GM13976 (cell line): ENCODE measurements at places on chromosomes 7 and 10.
A peak's percentile ranks its signal among the peaks of the same experiment; 100 is the strongest.

- DNase-seq, result no peak
Observed at GRCh38 chr7:87506246-87507180, 31.0 kb upstream of the ABCB4 start.

GRCh38 chr7:91228927-91229558 is 35.2 kb upstream of the FZD1 start:
- no peak for DNase-seq

- no peak for DNase-seq
Observed at GRCh38 chr10:4450981-4451908, 374.8 kb upstream of the AKR1E2 start.

- no peak for DNase-seq
Observed at GRCh38 chr10:73586583-73586984, 4.6 kb downstream of the USP54 start.

GRCh38 chr10:56728349-56728748 is 367.3 kb upstream of the ZWINT start:
- no peak for DNase-seq

DNA sequence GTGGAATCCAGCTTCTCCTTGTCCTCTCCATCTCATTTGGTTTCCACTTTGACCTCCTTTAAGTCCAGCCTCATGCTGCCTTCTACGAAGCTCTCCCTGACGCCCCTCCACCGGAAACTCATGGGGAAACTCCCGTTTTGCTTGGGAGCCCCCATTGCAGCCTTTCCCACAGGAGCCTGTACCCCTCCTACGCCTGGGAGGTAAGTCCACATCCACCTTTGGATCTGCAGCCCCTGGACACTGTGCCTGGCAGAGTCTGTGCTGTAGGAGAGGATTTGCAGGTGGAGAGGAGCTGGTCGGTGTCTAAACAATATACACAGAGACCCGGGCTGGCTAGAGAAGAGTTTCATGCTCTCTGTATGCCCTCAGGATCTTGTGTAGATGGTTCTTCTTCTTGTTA is 296.1 kb downstream of the GLRX3 start:
- no peak for DNase-seq

GRCh38 chr7:130845581-130846085 is 111.6 kb upstream of the KLF14 start:
- DNase-seq, result no peak

DNA sequence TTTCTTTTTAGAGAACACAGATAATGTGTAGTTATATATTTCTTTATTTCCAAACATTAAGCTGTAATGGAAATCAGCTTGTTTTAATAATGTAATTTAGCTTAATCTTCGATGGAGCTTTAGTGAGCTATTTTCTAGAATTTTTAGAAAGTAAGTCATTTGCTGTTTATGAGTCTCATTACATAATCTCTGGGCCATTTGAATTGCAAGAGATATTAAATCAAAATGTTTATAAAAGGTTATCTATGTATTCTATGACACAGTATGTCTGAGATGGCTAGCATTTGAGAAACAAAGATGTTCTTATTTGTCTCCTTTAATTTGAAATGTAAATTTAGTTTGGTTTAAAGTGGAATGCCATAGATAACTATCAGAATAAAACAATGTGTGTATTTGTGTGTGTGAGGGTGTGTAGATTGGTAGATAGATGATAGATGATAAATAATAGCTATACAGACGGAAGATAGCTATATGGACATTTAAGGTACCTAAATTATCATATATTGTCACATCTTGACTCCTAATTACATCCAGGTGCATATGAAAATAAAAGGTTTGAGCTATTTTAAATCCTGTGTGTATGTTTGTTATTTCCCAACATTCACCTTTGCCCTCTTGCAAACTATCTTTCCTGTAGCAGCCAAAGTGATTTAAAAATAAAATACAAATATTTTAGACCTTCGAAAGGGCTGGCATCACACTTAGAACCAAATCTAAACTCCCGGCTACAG is 478.0 kb upstream of the KLF6 start:
- no peak for DNase-seq

DNA sequence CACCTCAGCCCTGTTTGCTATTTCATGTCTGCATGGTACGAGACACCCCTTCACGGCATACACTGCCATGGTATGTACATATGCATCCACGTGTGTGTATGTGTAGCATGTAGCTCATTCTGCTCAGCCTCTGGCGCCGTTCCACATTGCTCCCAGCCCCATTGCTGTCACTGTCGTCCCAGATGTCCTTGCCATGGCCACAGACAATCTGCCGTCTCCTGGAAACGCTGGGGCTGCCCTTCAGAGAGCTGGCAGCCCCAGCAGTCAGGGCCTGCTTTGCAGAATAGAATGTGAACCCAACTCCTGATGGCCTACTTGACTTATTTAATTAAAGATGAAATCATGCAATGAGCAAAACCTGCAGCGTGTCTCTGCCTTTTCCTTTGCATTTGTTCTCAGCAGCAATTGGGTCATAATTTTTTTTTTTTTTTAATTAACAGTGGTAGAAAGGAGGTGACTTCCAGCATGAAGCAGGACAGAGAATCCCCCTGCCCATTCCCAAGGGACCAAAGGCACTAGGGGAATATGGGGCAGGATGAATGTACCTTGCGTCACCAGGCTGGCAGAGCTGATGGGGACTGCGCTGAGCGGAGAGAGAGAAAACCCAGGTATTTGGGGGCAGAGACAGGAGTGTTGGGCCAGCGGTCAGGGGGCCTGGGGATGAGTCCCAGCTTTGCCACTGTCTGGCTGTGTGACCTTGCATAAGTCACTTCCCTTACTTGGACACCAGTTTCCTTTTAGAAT is 49.2 kb downstream of the CHST3 start:
- DNase-seq, result no peak

GRCh38 chr10:43268491-43268890 is 1.6 kb upstream of the RASGEF1A start:
- DNase-seq, result no peak

- DNase-seq, result peak; percentile 42
Observed at GRCh38 chr7:31744294-31744874, 57.4 kb downstream of the PPP1R17 start.

DNA sequence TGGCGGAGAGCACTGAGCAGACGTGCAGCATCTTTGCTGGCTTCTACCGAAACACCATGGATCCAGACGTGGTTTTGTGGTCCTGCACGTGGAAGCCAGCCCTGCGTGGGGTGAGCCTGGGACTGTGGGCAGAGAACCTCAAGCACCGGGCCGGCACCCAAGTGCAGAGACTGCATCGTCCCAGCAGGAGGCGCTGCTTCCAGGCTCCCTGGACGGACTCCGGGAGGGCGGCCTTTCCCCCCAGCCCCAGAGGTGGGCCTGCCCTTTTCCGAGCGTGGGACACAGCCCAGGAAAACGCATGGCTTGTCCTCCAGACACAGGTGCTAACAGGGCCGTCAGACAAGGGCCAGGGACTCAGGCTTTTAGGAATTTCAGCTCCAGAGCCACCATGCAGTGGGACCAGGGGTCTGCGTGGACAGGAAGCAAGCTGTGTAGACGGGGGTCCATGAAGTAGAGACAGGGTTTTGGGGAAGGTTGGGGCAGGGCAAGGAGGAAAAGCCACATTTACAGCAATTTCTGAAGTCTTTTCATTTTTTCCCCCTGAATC is 303.9 kb downstream of the WDR37 start:
- no peak for DNase-seq

DNA sequence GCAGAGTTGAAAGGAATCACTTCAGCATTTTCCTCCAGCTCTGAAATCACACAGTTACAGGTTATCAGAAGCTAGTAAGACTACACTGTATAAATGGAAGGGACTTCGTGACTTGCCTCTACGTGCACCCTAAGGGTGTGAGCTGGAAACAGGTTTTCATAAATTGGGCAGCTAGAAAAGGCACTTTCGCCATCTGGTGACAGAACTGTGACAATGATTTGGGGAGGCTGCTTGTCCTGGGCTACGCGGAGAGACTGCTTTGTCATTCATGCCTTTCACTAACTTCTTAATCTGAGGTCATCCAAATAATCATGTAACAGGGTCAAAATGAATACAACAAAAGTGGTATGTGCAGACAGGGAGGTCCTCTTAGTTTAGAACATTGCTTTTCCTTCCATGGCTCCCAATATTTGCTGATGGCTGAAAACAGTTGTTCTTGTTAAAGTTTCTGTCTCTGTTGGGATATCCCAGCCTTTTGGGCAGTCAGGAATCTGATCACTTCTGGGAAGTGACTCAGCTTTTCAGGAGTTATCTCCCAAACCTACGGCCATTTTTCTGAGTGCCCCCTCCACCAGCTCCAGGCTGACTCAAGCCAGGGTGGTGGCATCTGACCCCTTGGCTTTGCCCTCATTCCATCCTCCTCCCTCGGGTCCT is 17.8 kb downstream of the VWC2 start:
- peak; percentile 69 for DNase-seq

GRCh38 chr7:5139998-5140397 is 50.0 kb upstream of the WIPI2 start:
- peak; percentile 59 for DNase-seq

DNA sequence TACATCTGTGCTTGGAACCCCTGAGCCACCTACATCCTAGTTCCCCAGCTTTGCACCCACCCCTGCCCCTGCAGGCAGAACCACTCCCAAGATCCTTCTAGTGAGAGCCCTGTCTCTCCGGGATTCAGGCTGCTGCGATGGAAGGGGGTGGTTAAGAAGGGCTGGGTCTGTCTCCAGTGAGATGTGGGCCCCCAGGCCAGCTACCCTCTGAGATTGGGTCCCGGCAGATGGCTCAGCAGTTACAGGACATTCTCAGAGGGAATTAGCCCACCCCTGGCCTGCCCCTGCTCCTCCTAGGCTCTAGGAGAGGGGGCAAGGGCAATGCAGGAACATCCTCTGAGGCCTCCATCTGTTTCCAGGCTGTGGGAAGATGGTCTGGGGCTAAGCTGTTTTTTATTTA is 27.7 kb downstream of the SLC29A3 start:
- DNase-seq, result no peak

DNA sequence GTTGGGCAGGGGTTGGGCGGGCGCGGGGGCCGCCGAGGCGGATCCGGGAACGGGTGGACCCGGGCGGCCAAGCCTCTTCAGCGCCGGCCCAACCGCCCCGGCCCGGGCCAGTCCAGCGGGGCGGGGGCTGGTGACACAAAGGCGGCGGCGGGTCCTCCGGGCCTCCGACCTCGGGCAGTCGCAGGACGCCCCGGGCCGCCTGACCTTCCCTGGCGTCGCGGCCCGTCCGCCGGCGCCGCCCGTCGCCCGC is 54.2 kb downstream of the METTL2B start:
- DNase-seq, result no peak

DNA sequence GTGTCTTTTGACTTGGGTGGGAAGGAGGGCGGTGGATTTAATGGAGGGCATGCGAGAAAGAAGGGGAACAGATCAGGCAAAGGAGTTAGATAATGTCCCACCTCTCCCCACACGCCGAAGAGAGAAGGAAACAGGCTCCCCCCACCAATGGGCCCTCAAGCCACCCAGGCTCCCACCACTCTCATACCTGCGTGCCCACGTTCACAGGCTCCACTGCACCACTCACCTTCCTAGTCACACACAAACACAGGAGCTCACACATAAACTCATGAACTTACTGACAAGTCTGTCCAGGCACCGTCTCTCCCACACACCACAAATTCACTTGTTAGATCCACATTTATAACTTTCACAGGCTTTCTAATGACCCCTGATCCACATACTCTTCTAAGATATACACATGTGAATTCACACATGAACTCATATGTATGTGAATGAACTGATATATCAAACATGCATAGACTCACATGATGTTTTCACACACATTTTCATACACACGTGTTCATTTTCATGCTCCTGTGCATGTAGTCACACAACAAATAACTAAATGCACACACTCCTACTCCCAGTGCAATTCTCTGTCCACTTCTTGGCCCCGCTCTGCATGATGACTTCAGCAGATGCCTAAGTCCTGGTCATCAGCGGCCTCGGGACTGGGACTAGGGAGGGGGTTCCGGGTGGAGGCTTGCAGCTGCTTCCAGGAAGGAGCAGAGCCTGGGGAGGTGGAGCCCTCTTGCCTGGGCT is 1.5 kb downstream of the LZTS2 start:
- no peak for DNase-seq

- DNase-seq, result no peak
Observed at GRCh38 chr7:139807009-139807408, 22.1 kb upstream of the TBXAS1 start.

DNA sequence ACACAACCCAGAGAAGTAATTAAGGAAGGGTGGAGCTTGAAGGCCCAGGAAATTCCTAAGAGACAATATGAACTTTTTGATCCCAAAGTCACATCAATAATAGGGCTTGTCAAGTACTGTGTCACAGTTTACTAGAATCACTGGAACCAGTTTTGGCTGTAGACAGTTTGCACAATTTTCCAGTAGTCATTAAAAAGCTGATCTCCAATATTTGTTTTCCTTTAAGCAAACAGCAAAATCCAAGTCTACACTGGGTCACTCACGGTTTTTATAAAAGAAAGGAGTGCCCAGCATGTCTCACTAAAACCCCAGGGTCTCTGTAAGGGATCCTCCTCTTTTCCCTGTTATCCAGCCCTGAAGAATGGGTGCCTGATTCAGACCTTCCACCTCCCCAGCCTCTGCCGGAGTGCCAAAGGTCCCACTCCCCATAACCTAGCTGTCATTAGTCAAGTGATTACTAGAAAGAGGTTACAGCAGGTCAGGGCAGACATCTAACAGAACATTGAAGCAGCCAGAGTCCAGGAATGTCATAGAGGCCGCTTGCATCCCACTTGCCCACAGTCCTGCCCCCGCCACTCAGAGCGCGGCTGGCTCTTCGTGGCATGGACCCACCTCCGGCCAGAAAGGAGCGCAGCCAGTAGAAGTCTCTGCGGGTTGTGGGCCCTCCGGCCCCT is 552 bp downstream of the SLC25A16 start:
- DNase-seq, result no peak

DNA sequence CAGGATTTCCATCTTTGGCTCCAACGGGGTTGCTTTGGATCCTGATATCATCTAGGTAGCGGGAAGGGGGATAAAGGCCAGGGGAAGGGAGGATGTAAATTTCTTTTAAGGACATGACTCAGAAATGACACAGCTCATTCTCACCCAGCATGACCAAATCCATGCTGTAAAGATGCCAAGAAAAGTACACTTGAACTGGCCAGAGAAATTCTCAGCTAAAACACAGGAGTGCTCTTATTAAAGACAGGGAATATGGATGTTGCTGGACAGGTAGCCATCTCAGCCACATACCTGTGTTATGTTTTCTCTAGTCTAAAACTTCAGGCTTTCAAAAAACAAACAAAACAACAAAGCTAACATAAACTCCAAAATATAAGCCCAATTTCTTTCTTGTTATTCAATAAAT is 68.3 kb downstream of the NAMPT start:
- no peak for DNase-seq

- DNase-seq, result no peak
Observed at GRCh38 chr10:26839966-26840627, 20.7 kb downstream of the ABI1 start.

GRCh38 chr10:74882831-74883230 is 56.4 kb downstream of the KAT6B start:
- no peak for DNase-seq

DNA sequence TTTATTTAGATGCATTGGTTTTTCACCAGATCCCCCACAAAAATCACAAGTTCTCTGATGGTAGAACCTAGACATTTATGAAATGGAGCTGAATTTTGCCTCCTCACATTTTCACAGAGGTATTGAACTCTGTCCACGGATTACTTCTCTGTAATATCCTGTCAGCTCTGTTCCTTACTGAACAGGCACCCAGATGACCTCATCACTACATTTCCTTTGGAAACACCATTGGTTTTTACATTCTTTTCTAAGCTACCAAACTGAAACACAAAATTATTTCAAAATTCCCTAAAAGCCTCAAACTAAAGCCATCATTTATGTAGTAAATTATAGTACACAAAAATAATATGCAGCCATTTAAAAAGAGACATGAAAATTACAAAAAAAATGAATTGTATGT is 98.3 kb upstream of the KCNIP2 start:
- no peak for DNase-seq
